ENCODE measurements at places on chromosomes 5 and 9.

DNA sequence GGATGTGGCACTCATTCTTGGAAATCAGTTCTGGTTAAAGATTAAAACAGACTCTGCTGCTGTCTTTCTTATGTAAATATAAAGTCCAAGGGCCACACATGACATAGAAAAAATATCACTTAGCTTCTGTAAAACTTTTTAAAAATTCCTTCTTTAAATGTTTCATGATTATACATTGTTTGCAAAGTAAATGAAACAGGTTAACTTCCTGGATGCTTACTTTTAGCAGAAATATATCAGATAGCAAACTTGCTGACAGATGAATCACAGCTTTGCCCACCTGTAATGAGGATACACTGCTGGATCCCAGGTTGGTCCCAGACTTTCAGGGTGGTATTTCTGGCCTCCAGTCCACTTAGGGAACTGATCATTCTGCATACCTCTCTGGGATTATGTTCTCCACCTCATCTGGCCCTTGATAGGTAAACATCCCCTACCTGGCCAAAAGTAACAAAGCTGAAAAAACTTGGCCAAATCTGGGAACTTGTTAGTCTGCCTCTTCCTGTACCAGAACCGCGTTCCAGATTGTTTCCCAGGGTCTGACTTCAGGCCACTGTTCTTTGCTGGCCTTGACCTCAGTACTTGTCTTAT, 340.5 kb downstream of the ADGRV1 start:
- ATAC-seq: no peak

GRCh38 chr5:122772446-122772845, 2.4 kb upstream of the SNX2 start:
- no peak for ATAC-seq

DNA sequence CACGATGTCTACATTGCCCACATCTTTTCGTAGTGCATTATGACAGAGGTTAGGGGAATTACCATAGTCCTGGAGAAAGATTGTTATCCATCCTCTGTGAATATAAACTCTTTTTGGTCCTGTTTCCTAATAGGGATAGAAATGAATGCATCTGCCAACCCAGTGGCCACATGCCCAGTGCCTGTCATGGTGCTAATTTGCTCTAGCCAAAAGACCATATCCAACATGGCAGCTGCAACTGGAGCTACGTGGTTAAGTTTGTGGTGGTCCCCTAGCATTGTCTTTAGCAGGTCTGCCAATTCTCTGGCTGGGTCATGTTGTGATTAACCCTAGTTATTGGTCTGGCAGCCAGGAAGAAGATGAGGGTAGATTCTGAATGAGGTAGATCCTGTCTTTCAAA, 87.5 kb downstream of the FGF18 start:
- ATAC-seq: no peak

GRCh38 chr5:147901599-147902039, 4.7 kb downstream of the C5orf46 start:
- ATAC-seq: no peak

- peak; percentile 17 for ATAC-seq
Measured at GRCh38 chr5:90020575-90021538, 388.7 kb downstream of the CETN3 start.

- peak; percentile 61 for ATAC-seq
Measured at GRCh38 chr5:54518146-54518817, 723 bp downstream of the SNX18 start.

GRCh38 chr9:78397045-78397444, 100.1 kb downstream of the PSAT1 start:
- ATAC-seq: no peak

GRCh38 chr5:125411071-125411743, 664.8 kb upstream of the ZNF608 start:
- no peak for ATAC-seq

- ATAC-seq: no peak
Measured at GRCh38 chr9:75365196-75365595, 276.9 kb downstream of the OSTF1 start.

- no peak for ATAC-seq
Measured at GRCh38 chr9:90881648-90882047, 80.0 kb downstream of the SYK start.

GRCh38 chr9:124626276-124626675, 119.1 kb upstream of the NR5A1 start:
- no peak for ATAC-seq

GRCh38 chr5:34059977-34060376, 17.0 kb upstream of the C1QTNF3 start:
- ATAC-seq: no peak

DNA sequence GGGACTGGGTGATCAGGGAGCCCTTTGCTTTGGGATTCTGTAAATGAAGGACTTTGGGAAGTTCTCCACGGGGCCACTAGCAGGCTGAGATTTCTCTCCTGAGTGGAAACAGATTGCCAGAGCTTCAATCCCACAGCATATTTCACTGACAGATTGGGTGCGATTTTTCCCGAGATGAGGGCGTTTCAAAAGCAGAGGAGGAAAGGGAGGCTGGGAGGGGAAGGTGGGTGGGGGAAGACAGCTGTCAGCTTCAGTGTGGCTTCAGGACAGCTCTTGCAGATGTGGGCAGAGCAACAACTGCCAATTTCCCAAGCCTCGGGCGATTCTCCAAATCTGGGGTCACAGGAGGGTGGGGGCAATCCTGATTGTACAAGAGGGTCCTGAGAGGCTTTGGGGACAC, 258.5 kb upstream of the ADRA1B start:
- ATAC-seq: no peak

DNA sequence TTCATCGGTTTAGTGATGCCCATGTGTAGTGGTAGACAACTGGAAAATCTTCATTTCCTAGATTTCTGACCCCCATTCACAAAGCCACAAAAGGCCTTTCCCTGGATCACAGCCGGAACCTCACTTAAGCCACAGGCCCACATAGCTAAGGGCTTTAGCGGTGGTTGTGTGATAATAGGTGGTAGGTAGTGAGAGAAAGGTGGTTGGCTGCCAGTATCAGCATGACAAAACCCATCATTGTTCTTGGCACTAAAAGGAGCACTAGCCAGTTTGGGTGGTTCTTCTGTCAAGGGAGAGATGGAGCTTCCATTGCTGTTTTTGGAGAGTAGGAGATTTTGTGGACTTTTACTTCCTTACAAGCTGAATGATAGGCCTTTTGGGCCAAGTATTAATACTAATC, 9.7 kb upstream of the SLC36A2 start:
- ATAC-seq: no peak

GRCh38 chr9:7316166-7316795, 483.3 kb downstream of the DMAC1 start:
- ATAC-seq: no peak

DNA sequence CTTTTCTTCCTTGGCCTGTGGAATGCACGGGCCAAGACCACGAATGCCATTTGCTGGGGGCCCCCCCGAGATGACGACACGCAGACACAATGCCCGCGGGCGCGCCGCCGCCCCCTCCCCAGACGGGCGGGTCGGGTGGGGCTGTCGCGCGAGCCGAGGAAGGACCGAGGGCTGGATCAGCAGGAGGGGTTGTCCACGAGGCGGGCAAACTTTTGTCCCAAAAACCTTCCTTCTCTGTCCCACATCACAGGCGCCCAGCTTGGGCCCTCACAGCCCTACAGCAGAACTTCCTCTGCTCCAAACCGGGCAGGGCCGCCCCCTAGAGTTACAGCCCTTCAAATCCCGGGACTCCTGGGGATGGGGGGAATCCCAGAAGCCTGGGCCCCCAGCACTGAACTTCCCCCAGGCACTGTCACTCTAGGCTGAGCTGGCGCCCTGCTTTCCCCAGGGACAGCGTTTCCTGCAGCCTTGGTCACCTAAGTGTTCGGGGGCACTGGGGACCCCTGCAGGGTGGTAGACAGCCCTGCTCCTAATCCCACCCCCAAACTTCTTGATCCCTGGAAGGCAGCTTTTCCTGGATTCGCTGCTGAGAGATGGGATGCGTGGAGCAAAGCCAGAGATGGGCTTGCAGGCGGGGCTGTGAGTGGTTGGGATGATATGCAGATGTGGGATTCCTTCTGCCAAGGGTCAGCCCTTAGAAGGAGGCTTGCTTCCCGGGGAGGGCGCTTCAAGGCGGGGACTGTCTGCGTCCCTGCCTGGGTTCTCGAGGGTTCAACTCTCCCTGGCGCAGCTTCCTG, 980 bp downstream of the COL5A1 start:
- ATAC-seq: no peak

DNA sequence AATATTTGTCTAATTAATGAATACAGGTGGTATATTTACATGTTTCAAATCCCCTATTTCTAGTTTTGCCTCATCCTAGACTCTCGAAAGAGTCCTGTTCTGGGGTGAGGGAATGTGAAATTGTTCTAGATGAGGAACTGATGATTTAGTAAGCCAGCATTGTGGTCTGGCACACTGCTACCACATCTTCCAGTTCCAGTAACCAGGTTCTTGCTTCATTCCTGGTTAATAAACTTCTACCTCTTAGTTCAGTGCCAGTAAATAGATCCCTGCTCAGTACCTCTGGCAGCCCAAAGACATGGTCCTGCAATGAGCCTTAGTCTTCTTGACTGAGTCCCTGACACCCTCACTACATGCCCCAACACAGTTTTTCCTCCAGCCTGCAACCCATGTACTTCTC, 207.7 kb downstream of the SREK1 start:
- no peak for ATAC-seq

DNA sequence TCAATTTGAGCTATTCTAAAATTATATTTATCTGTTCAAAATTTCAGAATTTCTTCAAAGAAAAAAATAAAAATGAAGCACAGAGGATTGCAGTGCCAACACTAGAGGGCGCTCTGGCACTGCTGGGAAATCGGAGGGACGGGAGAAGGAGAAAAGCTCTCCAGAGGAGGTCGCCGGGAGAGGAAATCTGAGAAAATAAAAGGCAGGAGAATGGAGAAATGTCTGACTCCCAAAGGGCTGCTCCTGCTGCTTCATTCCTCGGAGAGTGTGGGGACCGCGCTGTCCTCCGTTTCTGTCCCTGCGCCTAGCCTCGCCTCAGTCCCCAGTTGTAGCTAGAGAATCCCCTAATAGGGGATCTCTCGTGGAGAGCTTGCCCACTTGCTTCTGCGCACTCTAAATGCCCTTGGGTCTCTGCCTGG, 40.0 kb upstream of the ARSB start:
- no peak for ATAC-seq

DNA sequence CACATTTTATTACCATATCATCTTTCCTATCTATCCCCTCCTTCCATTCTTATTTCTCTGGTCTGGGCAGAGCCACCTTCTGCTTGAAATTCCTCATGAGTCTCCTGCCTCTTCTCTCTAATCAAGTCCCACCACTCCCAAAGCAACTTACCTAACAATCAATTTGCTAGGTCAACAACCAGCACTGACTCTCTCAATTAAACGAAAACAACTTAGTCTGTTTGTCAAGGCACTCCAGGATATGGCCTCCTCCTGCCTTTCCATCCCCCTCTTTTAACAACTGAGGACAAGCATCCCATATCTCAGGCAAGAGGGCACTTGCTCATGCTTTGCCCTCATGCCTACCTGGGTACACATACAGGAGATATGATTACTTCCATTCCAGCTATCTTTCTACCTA, 47.4 kb downstream of the HCN1 start:
- no peak for ATAC-seq

GRCh38 chr5:96657068-96657467, 5.1 kb upstream of the CAST start:
- peak; percentile 71 for ATAC-seq

DNA sequence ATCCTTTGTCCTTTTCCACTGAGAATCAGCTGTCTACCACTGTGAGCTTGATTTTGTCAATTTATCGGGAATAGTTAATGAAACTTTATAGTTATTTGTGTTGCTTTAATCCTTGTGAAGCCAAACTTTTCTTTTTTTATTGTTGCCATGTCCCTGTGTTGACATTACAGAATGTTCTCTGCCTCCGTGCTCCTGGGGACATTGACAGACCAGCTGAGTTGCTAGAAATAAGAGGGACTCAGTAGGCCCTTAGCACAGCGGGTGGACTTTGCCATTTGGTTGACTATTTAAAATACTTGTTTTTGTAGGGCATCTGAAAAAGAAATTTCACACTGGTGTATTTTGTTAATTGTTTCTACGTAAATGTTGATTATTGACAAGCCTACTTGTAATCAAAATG, 70.5 kb downstream of the IL31RA start:
- ATAC-seq: no peak

DNA sequence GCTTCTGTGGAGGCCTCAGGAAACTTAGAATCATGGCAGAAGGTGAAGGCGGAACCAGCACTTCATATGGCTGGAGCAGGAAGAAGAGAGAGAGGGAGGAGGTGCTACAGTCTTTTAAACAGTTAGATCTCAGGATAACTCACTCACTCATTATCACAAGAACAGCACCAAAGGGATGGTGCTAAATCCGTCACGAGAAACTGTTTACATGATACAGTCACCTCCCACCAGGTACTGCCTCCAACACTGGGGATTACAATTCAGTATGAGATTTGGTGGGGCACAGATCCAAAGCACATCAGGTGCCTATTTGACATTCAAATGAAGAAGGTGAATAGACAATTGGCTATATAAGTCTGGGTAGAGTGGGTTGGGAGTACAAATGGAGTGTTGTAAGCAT, 35.2 kb downstream of the FKTN start:
- ATAC-seq: no peak

DNA sequence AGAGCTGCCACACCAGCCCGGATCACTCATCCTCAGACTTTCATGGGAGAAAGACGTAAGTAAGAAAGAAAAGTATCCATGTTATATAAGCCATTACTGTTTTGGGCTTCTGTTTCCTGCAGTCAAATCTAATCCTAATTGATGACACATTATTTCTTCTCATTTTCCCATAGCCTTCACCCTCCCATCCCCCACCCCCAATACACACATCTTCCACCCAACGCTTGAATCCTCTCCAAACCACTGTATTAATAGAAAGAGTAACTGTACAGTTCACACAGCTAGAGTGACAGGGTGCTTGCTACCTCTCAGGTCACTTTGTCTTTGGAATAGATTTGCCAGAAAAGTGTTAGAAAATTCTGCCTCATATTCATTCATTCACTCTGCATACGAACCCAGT, 69.3 kb upstream of the IL17B start:
- no peak for ATAC-seq

- ATAC-seq: no peak
Measured at GRCh38 chr9:13088720-13089427, 190.6 kb downstream of the MPDZ start.

DNA sequence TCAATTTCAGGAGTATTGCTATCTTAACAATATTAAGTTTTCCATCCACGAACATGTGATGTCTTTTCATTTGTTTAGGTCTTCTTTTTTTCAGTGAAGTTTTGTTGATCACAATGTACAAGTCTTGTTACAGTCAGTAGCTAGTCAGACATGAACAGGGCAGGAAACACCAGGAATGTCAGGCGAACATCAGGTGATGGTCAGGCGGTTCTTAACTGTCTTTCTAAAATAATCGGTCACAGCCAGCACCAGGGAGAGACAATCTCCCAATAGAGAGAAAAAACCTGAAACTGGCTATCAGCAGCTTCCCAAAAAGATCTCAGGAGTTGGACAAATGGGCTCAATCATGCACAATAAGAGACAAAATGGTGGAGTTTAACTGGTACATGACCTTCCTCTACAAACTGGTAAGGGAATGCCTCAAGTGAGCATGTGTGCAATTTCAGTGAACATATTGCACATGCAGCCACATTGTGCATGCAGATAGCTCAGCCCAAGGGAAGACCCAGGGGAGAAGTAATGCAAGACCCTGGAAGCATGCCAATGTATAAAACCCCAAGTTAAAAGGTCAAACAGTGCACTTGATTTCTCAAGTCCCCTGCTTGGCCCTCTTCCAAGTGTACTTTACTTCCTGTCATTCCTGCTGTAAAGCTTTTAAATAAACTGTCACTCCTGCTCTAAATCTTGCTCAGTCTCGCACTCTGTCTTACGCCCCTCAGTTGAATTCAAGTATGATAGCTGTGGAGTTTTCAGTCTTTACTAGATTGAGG, 176.1 kb upstream of the RASEF start:
- no peak for ATAC-seq

All from activated CD4-positive, CD25-positive, alpha-beta regulatory T cell treated with anti-CD3 and anti-CD28 coated beads, Interleukin-2, amount 50 U/mL, for 24 hours (primary cell).